EH (cell line): ENCODE measurements at places on chromosomes 3 and 15.
A peak's percentile ranks its signal among the peaks of the same experiment; 100 is the strongest.

DNA sequence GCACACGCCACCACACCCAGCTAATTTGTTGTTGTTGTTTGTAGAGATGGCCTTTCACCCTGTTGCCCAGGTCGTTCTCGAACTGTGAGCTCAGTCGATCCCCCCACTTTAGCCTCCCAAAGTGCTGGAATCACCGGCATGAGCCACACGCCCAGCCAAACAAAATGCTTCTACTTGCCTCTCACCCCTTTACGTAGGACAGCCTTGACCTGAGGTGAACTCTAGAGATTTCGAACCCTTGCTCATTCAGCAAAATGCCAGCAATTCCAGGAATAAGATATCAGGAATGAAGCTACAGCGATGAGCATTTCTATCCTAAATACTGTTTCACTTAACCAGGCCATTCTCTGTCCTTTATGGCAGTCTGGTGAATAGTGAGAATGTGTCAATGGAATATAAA lies 135.0 kb downstream of the LRRK1 start:
- no peak for DNase-seq

GRCh38 chr15:38726187-38726586 lies 161.6 kb upstream of the RASGRP1 start:
- DNase-seq, result no peak

DNA sequence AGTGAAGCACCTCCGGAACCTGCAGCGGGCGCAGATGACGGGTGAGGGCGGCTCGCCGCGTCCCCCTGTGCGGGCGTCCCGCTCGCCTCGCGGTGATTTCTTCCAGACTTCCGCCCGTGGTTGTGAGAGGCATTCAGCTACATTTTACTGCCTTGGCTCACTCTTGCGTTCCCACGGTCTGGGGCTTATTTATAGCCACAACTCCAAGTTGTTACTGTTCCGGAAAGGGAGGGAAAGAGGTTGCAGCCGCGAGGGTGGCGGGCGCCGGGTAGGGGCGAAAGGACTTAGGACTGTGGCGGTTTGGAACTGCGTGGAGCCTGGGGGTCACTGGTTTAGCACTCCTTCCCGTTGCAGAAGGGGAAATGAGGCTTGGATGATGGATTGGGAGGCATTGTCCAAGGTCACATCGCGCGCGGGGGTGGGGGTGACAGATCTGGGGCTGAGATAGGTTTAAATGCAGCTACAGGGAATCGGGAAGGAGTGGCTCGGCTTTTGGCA lies 1.1 kb downstream of the HES1 start:
- peak; percentile 92 for DNase-seq

- DNase-seq, result no peak
Measured at GRCh38 chr15:73034221-73034620, 18.0 kb upstream of the NEO1 start.

DNA sequence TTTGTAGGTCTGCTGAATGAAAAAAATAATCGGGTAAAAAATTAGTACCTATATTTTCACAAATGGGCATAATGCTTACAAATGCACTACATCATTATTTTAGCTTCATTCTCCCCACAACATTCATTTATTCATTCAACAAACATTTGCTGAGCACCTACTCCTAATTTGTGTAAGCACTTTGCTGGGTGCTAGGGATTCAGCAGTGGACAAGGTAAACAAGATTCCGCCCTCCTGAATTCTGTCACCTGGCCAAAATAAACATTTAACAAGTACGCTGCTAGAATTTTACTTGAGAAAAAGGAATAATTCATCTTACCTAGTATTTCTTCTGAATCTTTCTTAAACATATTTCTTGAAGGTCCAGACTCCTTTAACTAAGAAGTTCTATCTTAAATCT lies 72.1 kb downstream of the TIGIT start:
- no peak for DNase-seq

DNA sequence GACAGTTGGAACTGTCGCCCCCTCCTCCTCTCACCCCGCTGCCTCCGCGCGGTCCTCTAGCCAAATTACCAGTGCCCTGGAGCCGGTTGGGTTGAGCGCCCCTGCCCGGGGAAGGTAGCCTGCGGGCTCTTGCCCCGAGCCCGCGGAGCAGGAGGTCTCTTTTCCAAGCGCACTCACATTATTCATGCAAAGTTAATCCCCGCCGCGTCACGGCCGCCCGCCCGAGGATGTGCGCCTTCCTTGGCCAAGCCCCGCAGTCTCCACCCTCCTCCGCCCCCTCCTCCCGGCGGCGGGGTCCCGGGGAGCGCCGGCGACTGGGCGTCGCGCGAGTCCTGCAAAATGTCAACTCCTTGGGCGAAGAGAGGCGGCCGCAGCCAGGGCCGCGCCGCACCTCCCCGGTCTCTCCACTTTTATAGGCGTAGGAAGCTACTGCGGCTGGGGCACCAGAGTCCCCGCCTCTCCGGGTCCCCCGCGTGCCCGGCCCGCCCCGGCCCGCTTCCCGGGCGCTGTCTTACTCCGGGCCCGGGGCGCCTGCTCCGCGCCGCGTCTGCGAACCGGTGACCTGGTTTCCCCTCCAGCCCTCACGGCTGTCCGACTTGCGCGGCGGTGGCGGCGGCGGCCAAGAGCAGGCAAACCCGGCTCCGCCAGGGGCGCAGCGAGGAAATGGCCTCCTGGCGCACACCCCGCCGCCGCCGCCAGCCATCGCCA lies at the start of gene THRB:
THRB (minus strand) TSS at position 233 of the 708 bp plus-strand sequence.
- peak; percentile 31 for DNase-seq

DNA sequence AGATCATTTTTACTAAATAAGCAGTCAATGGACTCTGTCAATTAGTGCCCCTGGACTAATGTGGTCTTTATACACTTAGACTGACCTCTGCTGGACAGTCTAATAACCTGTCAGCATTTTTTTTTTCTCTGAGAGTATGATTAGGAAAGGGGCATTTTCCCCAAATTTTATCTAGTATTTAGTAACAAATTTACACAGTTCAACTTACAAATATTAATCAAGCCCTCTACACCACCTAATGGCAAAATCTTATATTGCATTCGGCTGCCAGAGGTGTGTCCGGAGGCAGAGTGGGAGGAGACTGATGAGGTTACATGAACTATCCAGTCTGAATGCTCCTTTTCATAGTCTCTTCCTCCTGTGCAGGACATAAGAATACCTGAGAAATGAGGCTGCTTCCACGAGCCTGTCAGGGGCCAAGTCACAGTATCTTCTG lies 36.0 kb upstream of the COLQ start:
- DNase-seq, result peak; percentile 79

GRCh38 chr3:48624767-48625166 lies 3.2 kb upstream of the TMEM89 start:
- DNase-seq, result no peak

DNA sequence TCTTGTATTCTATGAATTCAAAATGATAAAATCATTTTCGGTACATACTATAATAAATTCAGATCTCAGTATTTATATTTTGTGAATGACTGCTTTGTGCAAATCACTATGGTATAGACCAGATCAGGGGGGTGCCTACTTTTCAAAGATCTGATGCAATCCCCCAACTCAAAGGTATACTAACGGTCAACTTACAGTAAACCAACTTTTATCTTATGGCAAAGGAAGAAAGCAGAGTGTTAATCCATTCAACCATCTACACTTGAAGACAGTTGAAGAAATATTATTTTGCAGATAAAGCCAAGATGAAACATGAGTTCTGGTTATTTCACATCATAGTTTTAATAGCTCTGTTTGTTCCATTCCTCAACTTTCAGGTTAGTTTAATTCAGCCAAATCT lies 197.1 kb downstream of the MEX3B start:
- no peak for DNase-seq

- peak; percentile 97 for DNase-seq
Measured at GRCh38 chr15:39127925-39128617, 452.8 kb upstream of the THBS1 start.

DNA sequence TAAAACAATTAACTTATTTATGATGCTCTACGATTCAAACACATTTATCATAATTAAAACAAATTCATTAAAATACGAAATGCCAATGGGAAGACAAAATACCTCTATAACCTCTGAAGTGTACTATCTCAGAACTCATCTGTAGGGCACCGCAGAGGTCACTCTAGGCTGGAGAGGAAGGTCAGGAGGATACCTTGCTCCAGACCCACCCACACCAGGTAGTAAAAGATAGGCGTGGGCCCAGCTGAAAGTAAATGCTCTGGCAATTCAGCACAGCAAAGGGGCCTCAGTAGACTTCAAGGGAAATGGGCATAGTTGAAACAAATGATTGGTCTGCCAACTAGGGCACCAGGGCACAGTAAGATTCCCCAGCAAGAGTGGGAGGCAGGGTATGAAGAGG lies 26.0 kb upstream of the SPPL2A start:
- DNase-seq, result no peak

- peak; percentile 79 for DNase-seq
Measured at GRCh38 chr15:84588053-84588874, 12.5 kb upstream of the ZSCAN2 start.

DNA sequence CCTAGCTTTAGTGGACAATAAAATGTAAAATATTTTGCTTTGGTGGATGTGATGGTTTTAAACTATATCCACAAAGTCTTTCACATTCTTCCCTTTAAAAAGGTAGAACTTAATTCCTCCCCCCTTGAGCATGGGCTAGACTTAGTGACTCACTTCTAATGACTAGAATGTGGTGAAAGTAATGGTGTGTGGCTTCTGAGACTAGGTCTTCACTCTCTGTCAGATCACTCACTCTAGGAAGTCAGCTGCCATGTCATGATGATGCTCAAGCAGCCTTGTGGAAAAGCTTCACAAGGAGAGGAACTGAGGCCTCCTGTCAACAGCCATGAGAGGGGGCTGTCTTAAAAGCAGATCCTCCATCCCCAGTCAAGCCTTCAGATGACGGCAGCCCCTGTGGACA lies 4.2 kb downstream of the LRRC2 start:
- DNase-seq, result no peak

GRCh38 chr3:122094125-122094524 lies 39.0 kb downstream of the CD86 start:
- DNase-seq, result no peak

GRCh38 chr15:52247461-52247860 lies 48.1 kb downstream of the MYO5C start:
- no peak for DNase-seq

DNA sequence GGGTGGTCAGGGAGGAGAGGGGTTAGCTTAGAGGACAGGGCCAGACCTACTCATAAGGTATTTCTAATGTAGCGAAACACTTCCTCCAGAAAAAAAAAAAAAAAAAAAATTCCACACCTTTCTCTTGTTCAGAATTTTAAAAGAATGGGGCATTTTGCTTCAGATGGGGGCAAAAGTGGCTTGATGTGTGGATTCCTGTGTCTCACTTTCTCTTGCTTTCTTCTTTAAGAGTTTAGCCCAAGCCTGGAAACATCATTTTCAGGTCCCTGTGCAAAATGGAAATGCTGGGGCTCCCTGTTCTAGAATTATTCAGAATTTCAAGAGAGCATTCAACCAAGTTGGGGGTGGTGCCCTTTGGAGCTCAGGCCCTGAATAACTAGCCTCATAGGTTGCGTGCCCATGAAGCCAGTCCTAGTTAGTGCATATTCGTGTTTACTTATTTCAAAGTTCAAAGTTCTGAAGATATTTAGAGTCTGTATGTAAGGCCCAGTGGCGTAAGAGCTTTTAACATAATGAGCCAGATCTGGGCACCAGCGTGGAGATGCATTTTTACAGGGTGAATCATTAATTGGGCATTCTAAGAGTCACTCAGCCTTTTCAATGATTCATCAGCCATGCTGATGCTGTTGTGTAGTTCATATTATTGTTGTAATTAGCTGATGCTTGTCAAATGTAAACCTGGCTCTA lies 104.5 kb downstream of the RPLP1 start:
- peak; percentile 98 for DNase-seq

DNA sequence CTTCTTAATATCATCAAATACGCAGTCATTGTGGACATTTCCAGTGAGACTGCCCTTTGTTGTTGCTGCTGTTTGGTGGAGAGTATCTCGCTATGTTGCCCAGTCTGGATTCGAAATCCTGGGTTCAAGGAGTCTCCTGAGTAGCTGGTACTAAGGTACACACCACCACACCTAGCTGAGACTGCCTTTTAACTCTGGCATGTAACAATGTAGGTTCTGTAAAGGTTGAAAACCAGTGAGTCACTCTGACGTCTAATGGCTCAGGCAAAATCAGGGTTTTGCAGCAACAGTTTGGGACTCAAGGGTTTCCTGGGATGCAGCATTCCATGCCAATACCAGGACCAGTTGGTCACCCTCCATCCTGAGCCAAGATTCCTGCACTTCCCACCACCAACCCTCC lies 52.2 kb downstream of the AQP9 start:
- DNase-seq, result peak; percentile 32

- DNase-seq, result peak; percentile 24
Measured at GRCh38 chr3:37170060-37170459, 4.3 kb downstream of the LRRFIP2 start.

- no peak for DNase-seq
Measured at GRCh38 chr15:57352535-57353316, 23.6 kb upstream of the CGNL1 start.

- DNase-seq, result peak; percentile 9
Measured at GRCh38 chr15:73052653-73053397, 562 bp downstream of the NEO1 start.

DNA sequence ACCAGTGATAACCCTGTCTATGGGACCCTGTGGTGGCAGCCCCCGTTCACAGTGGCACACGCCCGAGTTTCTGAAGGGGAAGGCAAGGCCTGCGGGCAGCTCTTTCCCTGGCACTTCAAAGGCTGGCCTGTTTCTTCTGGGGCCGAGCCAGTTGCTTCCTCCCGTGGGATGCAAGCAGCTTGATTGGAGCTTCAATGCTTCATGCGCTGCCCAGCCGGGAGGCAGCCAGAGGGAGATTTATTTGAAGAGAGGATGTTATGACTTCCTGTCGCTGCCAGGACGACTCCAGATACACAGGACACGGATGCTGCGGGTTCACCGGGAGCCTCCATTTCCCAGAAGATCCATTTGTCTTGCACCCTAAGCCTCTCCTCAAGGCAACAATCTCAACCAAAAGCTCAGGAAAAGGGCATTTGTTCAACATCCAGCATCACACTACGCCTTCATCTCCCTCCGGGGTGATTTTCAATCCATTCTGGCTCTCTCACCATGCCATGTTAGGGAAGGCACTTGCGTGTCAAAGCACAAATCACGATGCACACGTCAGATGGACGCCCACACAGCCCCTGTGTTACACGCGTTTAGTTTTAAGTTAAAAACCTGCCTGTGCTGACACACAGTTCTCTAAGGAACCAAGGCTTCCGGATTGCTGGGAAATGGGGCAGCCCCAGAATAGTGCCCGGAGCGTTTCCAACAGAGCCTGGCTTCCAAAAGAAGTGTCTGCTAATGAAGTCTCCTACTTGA lies 330.2 kb downstream of the OCA2 start:
- DNase-seq, result no peak

DNA sequence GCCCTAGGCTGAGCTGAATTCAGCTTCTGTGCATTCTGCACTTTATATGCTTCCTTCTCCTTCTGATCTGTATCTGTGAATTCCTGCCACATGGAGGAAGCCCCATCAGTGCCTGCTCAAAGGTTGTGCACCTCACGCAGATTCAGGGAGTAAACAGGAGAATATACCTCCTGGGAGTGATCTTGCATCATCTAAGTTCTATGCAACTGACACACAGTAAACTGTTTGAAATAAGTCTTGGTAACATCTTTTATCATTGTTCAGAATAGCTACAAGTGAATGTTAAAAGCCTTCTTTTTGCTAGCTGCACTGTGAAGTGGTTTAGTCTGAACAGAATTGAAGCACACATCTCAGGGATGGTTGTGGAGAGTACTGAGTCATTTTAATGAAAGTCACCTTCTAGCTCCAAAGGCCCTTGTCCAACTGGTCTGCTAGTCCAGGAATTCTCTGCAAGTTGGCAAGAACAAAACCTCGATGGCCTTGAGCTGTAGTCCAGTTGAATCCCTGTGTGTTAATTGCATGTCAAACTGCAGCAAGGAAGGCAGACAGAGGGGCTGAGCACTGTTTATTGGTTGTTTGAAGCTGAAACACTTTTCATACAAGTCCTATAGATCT lies 215.0 kb downstream of the WNT5A start:
- DNase-seq, result peak; percentile 55
